ENCODE measurements at places on chromosomes 7 and 10. TPM values are rescaled to one million over a fixed set of nuclear protein-coding genes. Genes with fewer than 3 reads are reported as not detected.
A peak's percentile ranks its signal among the peaks of the same experiment; 100 is the strongest.

DNA sequence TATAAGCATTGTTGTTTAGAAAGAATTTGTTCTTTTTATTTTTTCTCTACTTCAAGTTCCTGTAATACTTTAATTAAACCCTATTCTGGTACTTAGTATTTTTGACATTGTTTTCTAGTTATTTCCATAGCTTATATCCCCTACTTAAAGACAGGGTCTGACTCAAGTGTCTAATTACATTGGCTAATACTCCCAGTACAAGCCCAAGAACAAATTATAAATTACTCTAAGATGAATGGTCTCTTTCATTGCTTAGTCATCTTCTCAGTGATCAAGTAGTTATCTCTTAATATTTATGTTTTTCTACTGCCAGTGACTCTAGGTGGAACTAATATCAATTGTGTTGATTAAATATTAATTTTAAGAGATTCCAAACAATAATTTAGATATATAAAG lies 21.6 kb downstream of the AHR start:
- no peak for DNase-seq

DNA sequence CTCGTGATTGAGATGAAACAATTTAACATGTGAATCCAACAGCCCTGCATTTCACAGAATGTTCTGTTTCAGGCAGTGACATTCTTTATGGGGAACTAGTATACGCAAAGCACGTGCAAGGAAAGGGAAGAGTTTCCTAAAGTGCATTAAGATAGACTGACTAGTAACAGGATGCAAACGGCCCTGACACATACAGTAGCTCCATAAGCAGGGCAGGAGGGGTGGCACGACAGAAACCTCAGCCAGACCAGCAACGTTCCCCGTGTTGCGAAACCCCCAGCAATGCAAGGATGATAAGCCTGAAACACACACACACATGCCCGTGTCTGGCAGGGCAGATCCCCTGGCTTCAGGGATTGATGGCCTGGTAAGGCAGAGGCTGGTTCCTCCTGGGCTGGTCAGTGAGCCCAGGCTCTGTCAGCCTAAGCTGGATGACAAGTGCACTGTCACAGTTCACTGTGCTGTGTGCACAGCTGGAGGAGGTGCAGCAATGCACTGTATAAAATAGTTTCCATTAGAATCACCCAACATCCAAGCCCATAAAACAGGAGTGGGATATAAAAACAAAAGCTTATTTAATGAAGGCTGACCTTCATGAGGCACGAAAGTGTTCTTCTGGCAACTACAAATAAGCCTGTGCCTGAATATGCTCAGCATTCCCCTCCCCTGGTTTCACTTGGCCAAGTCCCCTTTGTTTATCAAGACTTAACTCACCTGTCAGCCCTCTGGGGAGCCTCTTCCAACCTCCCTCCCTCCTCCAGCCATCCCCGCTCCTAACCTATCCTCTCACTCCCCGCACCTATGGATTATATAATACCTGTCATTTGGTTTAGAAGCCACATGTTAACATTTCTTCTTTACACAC lies 88.8 kb downstream of the GSAP start:
- peak; percentile 55 for DNase-seq

- DNase-seq, result no peak
These were observed 33.3 kb upstream of the ARMS2 start for GRCh38 chr10:122421054-122421625.

The COL26A1 gene
- total RNA-seq, result under 0.01 TPM

DNA sequence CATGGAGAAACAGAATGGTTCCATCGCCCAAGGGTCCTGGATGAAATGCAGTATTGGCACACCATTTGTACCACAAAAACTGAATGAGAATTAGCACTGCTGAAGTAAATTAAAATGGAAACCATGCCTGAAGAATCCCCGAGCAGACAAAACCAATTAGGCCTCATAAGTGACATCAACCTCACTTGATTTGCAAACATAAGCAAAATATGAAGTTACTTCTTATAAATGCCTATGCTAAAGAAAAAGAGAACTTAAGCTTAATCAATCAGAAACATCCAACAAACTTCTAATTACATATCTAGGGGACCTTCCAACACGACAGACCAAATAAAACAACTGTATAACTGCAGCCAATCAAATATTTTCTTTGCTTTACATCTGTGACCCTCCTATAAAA lies 4.4 kb downstream of the FAM3C start:
- no peak for DNase-seq

DNA sequence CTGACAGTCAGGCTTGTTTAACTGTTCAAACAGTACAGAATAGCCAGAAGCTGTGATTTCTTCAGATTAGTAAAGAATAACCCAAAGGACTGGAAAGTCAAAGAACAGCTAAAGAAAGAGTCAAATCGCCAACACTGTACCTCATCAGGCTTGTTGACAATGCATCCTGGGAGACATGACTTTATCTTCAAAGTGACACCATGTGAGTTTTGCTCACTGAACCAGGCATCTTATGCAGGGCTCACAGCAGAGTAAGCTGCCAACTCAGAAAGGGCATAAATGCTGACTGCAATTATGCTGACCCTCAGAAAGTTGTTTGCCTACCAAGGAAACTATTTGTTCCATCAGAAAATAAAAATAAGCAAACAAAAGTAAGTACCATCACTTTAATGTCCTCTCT lies 96.4 kb downstream of the MAGI2 start:
- DNase-seq, result no peak

The MRLN gene
- total RNA-seq, result not detected

- DNase-seq, result no peak
These were observed 27.8 kb downstream of the RHEB start for GRCh38 chr7:151491859-151492258.

GRCh38 chr7:95330204-95330960 lies 6.0 kb upstream of the PON1 start:
- DNase-seq, result peak; percentile 38

The EBF3 gene
- under 0.01 TPM for total RNA-seq

DNA sequence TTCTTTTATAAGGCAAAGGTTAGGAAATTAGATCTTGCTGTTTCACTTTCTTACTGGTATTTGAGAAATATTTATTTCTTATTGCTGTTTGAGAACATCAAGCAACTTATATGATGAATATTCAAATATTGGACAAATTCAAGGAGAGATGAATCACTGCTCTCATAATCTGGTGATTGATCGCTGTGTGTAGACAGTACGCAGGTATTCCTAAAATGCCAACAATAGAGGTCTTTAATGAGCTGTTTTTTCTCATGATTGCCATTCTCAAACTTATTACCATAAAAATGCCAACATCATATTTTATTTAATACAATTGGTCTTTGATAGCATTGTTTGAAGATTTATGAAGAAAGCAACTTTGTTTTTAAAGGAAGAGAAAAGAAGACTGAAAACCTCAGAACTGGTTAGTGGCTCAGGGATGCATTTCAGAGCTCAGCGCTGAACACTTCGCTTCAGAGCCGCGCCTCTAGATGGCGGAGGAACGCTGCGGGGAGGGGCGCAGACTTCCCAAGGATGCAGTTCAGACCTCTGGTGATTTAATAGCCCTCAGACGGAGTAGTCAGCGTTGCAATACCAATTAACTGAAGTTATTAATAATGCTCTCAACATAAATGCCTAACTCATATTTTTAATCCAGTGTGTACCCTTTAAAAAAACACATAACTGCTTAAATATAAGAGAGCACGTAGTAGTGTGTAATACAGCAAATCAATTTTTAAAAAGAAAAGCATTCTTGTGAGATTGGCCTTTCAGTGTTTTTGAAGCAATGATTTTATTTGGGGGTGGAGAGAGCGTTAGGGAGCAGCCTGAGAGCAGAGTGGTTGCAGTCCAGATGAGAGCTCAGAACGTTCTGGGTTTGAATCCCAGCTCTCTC lies 38.5 kb upstream of the STEAP4 start:
- peak; percentile 17 for DNase-seq

The AUTS2 gene
- total RNA-seq, result 0.79 TPM

GRCh38 chr10:114703377-114704107 lies 45.5 kb upstream of the ABLIM1 start:
- peak; percentile 73 for DNase-seq

Data from lung microvascular endothelial cell (primary cell).